Uterine smooth muscle cell (primary cell): ENCODE measurements at places on chromosomes 5 and 9. TPM values are rescaled to one million over a fixed set of nuclear protein-coding genes. Genes with fewer than 3 reads are reported as not detected.

IL13 gene
- not detected in 2 replicates for total RNA-seq

LCP2 gene
- 0.25 TPM in 1 of 2 replicates, not detected in the other for total RNA-seq

SLC36A2 gene
- not detected in 2 replicates for total RNA-seq

GNPDA1 gene
- 80.7 and 98.0 TPM in 2 replicates for total RNA-seq

DDX4 gene
- total RNA-seq, result not detected in 2 replicates

PCDHGB3 gene
- total RNA-seq, result 2.3 and 4.2 TPM in 2 replicates

DRD1 gene
- not detected in 2 replicates for total RNA-seq

GAS1 gene
- total RNA-seq, result 22.8 and 40.2 TPM in 2 replicates

SEMA6A gene
- total RNA-seq, result 0.12 and 0.44 TPM in 2 replicates

ZNF462 gene
- total RNA-seq, result 14.7 and 16.6 TPM in 2 replicates

PNPLA7 gene
- total RNA-seq, result 0.55 and 1.00 TPM in 2 replicates

GPR151 gene
- total RNA-seq, result not detected in 2 replicates

TESK1 gene
- 10.2 and 13.1 TPM in 2 replicates for total RNA-seq

LIFR gene
- 12.9 and 13.6 TPM in 2 replicates for total RNA-seq

GFPT2 gene
- total RNA-seq, result 24.2 and 27.7 TPM in 2 replicates

PCDHB5 gene
- total RNA-seq, result 0.22 and 0.50 TPM in 2 replicates

BHMT2 gene
- total RNA-seq, result 4.5 and 6.8 TPM in 2 replicates

TSLP gene
- 2.5 and 3.1 TPM in 2 replicates for total RNA-seq

NPM1 gene
- 1,740 and 2,181 TPM in 2 replicates for total RNA-seq

TBC1D9B gene
- total RNA-seq, result 48.7 and 57.0 TPM in 2 replicates

AGXT2 gene
- not detected in 2 replicates for total RNA-seq

WNT8A gene
- total RNA-seq, result not detected in 2 replicates

CXCL14 gene
- total RNA-seq, result 0.22 and 0.37 TPM in 2 replicates

SPATA31E1 gene
- under 0.01 TPM in 1 of 2 replicates, not detected in the other for total RNA-seq

PCDHB13 gene
- under 0.01 and 0.12 TPM in 2 replicates for total RNA-seq

NR5A1 gene
- total RNA-seq, result not detected in 2 replicates

PCA3 gene
- under 0.01 TPM in 2 replicates for total RNA-seq

SLC25A2 gene
- total RNA-seq, result 0.50 and 0.66 TPM in 2 replicates

FRMD3 gene
- 0.87 and 1.4 TPM in 2 replicates for total RNA-seq

NME5 gene
- total RNA-seq, result 1.7 and 3.4 TPM in 2 replicates
